NCI-H774 (cell line): ENCODE measurements at places on chromosomes 6 and 20.

DNA sequence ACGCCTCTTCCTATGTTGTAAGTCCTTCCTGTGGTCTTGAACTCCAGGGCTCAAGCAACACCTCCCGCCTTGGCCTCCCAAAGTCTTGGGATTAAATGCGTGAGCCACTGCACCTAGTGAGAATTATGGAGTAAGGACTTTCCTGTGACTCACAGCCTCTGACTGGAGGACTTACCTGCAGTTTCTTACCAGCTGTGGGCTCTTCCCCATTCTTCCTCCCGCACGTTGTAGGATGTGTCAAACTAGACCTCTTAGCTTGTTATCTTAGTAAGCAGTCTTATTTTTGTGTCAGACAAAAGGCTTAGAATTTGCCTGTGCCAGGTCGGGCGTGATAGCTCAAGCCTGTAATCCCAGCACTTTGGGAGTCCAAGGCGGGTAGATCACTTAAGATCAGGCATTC is 30.9 kb downstream of the BAK1 start:
- DNase-seq: no peak

GRCh38 chr6:156554160-156554559 is 223.0 kb upstream of the ARID1B start:
- DNase-seq: no peak

- no peak for DNase-seq
Measured at GRCh38 chr20:34473262-34473883, 42.8 kb upstream of the DYNLRB1 start.

GRCh38 chr20:11124849-11125505 is 451.2 kb upstream of the JAG1 start:
- no peak for DNase-seq

GRCh38 chr6:68637071-68637470 is 2.0 kb downstream of the ADGRB3 start:
- DNase-seq: no peak

- DNase-seq: peak; percentile 58
Measured at GRCh38 chr6:135522965-135523692, 25.6 kb upstream of the AHI1 start.

- DNase-seq: no peak
Measured at GRCh38 chr6:90167514-90168379, 128.9 kb downstream of the BACH2 start.

DNA sequence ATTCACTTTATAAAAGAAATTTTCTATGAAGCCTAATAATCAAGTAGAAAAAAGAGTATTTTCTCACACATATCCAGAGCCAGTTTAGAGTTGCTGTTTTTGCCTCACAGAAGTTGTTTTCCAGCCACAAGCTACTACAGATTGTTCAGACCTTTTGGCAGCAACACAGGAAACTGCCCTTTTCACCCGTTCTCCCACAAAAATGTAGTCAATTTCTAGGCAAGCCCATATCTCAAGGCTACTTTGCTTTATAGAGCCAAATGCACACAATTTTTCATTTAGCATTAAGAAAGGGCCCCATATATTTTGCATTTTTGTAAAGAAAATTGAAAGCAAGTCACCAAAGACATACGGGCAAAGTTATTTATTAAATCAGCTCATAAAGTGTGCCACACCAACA is 49.5 kb downstream of the EPB41L2 start:
- DNase-seq: no peak

- no peak for DNase-seq
Measured at GRCh38 chr20:50540620-50541605, 30.7 kb downstream of the PTPN1 start.
